ENCODE measurements at places on chromosomes 4 and X. TPM values are rescaled to one million over a fixed set of nuclear protein-coding genes. Genes with fewer than 3 reads are reported as not detected.

Gene TMEM255A
- total RNA-seq, result not detected

Gene SERTM2
- not detected for total RNA-seq

Gene LPAR4
- total RNA-seq, result not detected

Gene SPON2
- 12.8 TPM for total RNA-seq

DNA sequence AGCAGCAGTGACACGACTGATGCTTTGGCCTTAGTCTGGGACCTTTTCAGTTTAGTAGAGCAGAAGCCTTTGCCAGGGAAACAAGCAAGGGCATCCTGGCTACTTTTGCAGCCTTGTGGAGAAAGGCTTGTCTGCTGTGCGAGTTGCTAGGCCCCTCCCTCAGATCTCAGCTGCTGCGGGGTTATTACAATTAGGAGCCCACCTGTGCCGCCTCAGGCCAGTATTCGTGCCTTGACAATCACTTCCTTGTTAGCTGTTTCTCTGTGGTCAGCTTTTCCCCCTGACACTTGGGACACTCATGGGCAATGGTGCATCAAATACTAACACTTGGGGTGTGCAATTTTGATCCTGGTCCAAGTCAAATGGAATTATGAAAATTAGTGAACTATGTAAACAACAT is 67.9 kb downstream of the SH2D1A start:
- DNase-seq, result no peak
- H3K36me3 ChIP-seq, result no peaks in the 10 kb centered on the region
- no peaks in the 10 kb centered on the region for H3K4me1 ChIP-seq

DNA sequence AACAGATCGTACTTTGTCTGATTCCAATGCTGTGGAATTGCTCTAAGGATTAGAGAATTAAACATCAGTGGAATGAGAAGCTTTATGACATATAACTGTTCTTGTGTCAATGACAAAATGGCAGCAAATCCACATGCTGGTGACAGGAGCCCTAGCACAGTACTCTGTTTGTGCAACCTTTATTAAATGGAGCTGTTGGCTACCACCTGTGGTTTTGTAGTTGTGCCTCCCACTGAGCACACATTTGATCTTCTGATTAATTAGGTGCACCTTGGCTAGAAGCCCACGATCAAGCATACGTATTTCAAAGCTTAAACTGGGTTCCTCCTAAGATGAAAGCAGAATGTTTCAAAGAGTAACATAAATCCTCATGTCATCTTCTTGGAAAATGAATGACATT is 394.0 kb upstream of the IGFBP7 start:
- H3K4me1 ChIP-seq, result no peaks in the 10 kb centered on the region
- no peak overlapping the region for H3K27ac ChIP-seq
- no peaks in the 10 kb centered on the region for H3K36me3 ChIP-seq
- H3K27me3 ChIP-seq, result no peaks in the 10 kb centered on the region
- no peak for DNase-seq
- H3K4me3 ChIP-seq, result no peak overlapping the region

- no peak overlapping the region for H3K27ac ChIP-seq
- H3K36me3 ChIP-seq, result no peaks in the 10 kb centered on the region
- no peak overlapping the region for H3K4me3 ChIP-seq
These were observed 352.9 kb downstream of the RAPGEF2 start for GRCh38 chr4:159455675-159456237.

DNA sequence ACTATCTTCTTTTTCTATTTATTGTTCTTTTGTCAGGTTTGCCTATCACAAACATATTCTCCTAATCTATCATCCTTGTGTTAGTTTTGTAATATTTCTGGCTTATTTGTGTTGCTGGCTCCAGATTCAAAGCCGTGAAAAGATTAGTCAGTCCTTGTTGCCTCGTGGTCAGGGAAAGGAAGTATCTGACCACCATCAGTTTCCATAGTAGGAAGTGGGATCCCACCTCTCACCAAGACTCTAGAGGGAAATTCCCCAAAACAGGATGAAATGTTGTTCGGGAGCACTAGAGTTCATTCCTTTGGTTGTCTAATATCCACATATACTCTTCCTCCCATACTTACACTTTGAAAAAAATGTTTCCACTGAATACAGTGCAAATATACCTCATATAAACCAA is 131.0 kb upstream of the HUWE1 start:
- no peaks in the 10 kb centered on the region for H3K4me1 ChIP-seq
- no peaks in the 10 kb centered on the region for H3K27me3 ChIP-seq
- H3K4me3 ChIP-seq, result no peak overlapping the region
- no peak overlapping the region for H3K27ac ChIP-seq

- H3K4me3 ChIP-seq, result no peak overlapping the region
- H3K4me1 ChIP-seq, result no peaks in the 10 kb centered on the region
- no peaks in the 10 kb centered on the region for H3K27me3 ChIP-seq
- H3K36me3 ChIP-seq, result no peaks in the 10 kb centered on the region
- no peak overlapping the region for H3K27ac ChIP-seq
These were observed 159.3 kb upstream of the GALNT7 start for GRCh38 chr4:173009129-173009823.

GRCh38 chr4:105944540-105944939 is 49.3 kb downstream of the NPNT start:
- no peak for DNase-seq
- no peak overlapping the region for H3K27ac ChIP-seq
- no peaks in the 10 kb centered on the region for H3K4me1 ChIP-seq
- H3K4me3 ChIP-seq, result no peak overlapping the region

DNA sequence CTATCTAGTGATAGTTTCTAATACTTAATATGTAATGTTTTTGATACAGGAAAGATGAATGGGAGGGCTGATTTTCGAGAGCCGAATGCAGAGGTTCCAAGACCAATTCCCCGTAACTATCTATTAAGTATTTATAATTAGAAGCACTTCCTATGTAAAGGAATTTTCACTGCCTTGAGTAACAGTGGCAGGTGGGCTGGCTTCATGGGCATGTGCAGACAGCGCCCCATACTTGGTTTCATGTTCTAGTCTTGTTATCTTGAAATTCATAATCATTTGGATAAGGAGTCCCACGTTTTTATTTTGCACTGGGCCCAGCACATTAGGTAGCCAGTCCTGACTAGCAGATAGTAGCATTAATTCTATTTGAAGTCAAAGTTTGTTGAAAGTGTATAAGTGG is 1.7 kb downstream of the OCIAD1 start:
- DNase-seq, result no peak
- no peaks in the 10 kb centered on the region for H3K27me3 ChIP-seq
- H3K27ac ChIP-seq, result no peak overlapping the region

DNA sequence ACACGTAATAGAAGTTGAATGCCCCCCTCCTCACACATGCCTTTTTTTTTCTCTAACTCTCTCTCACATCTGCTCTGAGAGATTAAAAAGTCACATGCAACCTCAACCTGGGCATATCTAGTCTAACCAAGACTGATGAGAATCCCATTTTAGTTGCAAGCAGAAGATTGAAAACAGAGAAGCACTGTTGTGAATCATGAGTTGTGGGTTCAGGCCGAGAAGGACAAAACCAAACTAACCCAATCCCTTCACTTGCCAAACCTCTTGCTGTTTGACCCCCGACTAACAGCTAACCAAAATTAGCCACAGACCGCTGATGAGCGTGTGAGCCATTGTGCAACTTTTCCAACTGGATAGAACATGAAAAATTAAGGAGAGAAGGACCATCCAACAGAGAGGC is 31.8 kb downstream of the CXCL1 start:
- no peaks in the 10 kb centered on the region for H3K4me1 ChIP-seq
- DNase-seq, result no peak
- H3K27ac ChIP-seq, result no peak overlapping the region
- no peak overlapping the region for H3K4me3 ChIP-seq

GRCh38 chrX:39869846-39870601 is 227.7 kb downstream of the BCOR start:
- peak; percentile 60 for DNase-seq
- no peaks in the 10 kb centered on the region for H3K27me3 ChIP-seq
- H3K4me3 ChIP-seq, result no peak overlapping the region
- peaks cover 27% of the 10 kb centered on the region for H3K4me1 ChIP-seq
- H3K36me3 ChIP-seq, result no peaks in the 10 kb centered on the region

GRCh38 chr4:8278009-8278395 is 8.4 kb downstream of the HTRA3 start:
- no peak overlapping the region for H3K27ac ChIP-seq
- no peaks in the 10 kb centered on the region for H3K36me3 ChIP-seq
- DNase-seq, result no peak
- H3K4me3 ChIP-seq, result no peak overlapping the region
